DMS 273 treated with DMSO at 0.1 percent for 48 hours (cell line): ENCODE measurements at places on chromosomes 16 and 17.

GRCh38 chr17:3788200-3788599 is 12.8 kb downstream of the ITGAE start:
- no peak for DNase-seq

DNA sequence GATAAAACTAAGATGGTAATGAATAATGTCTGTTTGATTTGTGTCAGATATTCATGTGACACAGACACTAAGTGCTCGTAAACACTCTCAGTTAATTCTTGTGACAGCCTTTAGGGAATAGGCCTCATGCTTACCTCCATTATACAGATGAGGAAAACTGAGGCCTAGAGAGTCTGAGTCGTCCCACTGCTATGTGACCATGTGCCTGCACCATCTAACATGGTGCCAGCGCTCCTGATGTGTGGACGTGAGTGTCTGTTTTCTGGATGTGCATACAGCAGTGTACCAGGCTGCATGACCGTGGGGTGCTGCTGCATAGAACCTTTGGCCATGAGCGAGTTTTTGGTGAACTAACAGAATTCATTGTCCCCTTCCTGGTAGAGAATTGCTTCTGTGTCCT is 61.8 kb downstream of the MPRIP start:
- DNase-seq, result no peak

- DNase-seq, result no peak
These were observed 9.1 kb upstream of the BLMH start for GRCh38 chr17:30300818-30301217.

DNA sequence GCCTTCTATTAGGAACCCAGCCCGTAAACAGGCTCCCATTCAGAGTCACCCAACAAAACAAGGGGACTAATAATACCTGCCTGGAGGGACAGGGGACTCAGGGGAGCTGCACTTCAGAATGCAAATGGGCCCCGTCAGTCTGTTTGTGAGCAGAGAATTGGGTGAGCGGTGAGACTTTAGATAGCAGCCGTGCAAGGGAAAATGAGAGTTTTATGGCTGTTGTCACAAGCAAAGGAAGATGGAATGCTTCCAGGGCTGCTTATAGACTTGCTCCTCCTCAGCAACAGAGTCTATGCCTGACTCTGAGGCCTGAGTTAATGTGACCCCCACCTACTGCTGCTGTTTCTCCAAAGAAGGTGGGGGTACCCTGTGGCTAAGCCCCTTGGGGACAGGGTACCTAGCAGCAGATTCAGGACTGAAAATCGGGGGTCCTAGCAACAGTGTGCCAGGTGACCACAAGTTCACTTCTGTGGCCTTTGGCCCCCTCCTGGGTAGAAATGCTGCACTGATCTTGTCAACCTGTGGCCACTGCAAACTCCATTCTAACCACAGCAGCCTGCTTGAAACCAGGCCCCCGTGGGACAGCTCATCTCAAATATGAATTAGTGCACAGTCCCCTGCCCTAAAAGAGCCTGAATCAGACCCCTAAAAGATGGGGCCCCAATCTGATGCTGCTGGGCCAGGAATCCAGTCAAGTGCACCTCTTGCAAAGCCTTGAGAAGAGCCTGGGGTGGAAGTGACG is 126.4 kb downstream of the C16orf78 start:
- no peak for DNase-seq

DNA sequence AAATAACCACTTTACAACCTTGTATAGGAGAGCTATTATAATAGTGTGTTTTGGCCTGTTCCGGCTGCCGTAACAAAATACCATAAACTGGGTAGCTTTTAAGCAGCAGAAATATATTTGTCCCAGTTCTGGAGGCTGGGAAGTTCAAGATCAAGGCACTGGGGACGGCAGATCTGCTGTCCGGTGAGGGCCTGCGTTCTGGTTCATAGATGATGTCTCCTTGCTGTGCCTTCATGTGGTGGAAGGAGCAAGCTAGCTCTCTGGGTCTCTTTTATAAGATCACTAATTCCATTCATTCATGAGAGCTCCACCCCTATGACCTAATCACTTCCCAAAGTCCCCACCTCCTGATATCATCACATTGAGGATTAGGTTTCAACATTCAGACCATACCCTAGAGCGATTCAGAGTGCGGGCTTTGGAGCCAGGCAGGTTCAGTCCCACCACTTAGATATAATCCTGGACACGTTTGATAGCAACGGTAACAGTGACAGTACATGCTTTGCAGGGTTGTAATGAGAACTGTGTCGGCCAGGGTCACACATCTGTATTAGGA is 76.2 kb upstream of the ZFHX3 start:
- no peak for DNase-seq

DNA sequence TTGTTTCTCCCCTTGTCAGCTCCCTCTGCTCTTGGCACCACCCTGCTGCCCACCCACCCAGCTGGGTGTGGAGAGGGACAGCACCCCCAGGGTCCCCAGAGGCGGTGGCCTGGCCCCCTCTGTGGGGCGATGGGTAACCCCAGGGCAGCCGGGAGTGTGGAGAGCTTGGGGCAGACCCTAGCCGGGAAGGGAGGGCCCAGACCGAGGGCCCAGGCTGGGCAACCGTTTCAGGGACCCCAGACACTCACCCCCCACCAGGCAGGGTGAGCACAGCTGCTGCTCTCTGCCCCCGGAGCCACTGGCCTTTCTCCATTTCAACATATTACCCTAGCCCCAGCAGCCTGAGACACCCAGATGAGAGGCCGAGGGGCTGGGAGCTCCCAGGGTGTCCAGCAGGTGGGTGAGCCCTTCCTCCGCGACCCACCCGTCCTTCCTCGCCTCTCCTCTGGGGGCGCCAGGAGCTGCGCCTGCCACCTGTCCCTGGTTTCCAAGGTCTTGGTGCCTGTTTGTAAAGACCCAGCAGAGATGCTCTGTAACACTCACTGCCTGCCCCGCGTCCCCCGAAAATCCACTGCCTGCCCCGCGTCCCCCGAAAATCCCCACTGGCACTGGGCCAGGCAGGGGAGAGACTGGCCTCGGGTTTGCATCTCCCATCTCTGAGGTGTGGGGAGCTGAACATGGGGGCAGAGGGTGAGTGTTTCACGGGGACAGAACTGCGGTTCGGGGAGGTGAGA is 45.4 kb downstream of the BAHCC1 start:
- no peak for DNase-seq
